ENCODE measurements at places on chromosomes 2 and 18. TPM values are rescaled to one million over a fixed set of nuclear protein-coding genes. Genes with fewer than 3 reads are reported as not detected.

Gene EVA1A
- 0.36 TPM for total RNA-seq

Gene UGT1A1
- not detected for total RNA-seq

Gene BBS5
- 17.1 TPM for total RNA-seq

Gene DHRS9
- total RNA-seq: 0.64 TPM

GRCh38 chr2:29047083-29047845 is 27.1 kb downstream of the PCARE start:
- DNase-seq: no peak

- DNase-seq: no peak
Measured at GRCh38 chr2:152200565-152201465, 25.3 kb upstream of the STAM2 start.

DNA sequence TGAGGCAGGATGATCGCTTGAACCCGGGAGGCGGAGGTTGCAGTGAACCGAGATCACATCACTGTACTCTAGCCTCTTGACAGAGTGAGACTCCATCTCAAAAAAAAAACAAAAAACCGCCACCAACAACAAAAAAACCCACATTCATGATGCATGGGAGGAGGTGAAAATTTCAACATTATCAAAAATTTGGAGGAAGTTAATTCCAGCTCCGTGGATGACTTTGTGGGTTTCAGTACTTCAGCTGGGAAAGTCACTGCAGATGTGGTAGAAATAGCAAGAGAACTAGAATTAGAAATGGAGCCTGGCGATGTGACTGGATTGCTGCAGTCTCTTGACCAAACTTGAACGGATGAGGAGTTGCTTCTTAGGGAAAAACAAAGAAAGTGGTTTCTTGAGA is 74.3 kb downstream of the PRKCE start:
- no peak for DNase-seq

GRCh38 chr2:183126635-183127034 is 2.4 kb downstream of the NUP35 start:
- DNase-seq: no peak

DNA sequence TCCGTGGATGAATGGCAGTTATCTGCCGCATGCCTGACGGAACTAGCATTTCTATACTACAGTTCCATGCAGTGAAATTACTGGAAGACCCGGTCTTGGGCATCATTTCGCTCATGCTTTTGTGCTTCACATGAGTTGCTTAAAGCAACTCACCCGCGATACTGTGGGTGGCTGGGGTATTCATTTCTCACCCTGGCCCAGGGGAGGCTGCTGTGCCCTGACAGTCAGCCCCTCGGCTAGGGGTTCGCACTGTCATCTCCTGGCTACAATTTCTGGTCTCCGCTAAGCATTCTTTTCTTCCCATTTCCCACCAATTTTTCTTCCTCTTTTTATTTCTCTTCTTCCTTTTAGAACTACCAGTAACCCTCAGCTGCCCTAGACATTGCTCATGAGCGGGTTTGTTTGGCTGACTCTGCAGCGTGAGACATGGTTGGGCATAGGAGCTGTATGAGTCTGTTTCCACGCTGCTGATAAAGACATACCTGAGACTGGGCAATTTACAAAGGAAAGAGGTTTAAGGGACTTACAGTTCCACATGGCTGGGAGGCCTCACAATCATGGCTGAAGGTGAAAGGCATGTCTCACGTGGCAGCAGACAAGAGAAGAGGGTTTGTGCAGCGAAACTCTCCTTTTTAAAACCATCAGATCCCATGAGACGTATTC is 16.5 kb upstream of the CNDP2 start:
- no peak for DNase-seq

DNA sequence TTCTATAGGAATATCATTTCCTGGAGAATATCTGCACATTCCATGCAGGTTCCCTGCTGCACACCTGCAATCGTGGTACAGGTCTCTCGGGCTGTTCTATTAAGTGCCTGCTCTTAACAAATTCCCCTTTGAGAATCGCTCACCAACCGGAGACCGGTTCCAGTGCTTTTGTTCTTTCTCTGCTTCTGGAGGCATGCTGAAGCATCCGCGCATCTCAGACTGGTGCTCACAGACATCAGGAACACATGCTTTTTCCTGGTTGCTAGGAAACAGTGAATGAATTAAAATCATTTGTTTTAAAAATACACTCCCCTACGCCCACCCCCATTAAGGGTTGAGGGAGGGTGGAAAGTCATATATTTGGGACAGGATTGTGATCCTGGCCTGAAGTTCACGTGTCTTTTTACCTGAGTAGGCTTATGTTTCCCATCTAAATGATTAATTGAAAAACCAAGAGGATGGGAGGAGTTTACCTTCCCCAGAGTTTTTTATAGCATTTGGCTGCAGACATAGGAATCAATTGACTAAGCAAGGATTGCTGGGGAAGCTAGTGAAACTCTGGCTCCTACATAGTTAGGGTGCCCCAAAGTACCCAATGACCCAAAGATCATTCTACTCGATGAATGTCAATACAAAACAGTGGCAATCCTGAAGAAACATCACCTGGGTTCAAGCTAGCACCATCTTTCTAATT is at the start of gene C2orf80:
C2orf80 (minus strand) TSS at position 221 of the 694 bp plus-strand sequence. CDS start 3,044 bp downstream, outside the sequence.
- no peak for DNase-seq

DNA sequence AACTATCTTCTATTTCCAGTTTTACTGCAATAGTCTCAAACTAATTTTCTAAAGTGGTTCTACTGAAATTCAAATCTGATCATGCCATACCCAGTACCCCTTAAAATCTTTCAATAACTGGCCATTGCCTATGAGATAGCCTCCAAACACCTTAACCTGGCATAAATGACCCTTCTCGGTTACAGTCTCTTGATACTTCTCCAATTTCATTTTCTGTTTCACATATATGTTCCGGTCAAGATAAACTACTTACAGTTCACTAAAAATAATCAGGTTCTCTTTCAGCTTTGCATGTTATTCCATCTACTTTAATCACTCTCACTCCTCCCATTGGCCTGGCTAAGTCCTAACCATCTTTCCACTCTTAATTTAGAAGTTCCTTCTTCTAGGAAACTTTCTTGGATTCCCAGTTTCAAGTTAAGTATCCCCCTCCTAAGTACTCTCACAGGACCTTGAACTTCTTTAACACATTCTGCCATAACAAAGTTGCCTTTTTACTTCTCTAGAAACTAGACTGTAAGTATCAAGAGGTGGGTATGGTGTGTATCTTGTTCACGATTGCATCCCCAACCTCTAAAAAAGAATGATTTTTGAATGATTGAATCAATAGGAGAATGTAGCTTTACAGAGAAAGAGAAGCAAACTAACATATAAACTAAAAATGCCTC is 110.2 kb upstream of the RBBP8 start:
- no peak for DNase-seq

GRCh38 chr2:159773886-159774285 is 24.1 kb downstream of the CD302 start:
- no peak for DNase-seq

DNA sequence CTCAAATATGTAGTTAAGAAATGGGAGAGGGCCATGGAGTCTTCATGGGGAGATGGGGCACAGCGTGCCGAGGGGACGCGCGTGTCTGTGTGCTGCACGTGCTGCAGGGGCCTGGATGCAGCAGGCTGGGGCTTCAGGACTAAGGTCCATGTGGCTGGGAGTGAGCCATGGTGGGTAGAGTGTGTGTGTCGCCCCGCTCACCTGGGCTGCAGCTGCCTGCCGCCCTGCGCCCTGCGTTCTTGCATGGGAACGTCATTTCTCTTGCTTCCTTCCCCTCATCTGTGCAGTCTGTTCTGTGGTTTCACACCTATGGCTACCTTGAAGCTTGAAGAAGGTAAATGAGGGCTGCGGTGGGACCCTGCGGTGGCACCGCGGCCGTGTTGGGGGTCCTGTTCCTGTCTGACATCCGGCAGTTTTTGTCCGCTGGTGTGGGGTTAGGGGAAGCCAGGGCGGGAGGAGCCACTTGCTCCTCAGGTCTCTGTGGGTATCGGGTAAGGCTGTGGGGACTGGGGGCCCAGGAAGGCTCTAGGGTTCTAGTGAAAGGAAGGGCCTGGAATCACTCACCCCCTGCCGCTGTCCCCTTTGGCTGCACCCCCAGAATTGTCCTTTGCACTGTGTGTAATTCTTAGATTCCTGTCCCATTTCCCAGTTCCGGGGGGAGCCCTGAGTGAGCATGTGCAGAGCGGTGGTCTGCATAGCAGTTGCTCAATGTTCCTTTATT is 54.1 kb upstream of the HS6ST1 start:
- DNase-seq: no peak

DNA sequence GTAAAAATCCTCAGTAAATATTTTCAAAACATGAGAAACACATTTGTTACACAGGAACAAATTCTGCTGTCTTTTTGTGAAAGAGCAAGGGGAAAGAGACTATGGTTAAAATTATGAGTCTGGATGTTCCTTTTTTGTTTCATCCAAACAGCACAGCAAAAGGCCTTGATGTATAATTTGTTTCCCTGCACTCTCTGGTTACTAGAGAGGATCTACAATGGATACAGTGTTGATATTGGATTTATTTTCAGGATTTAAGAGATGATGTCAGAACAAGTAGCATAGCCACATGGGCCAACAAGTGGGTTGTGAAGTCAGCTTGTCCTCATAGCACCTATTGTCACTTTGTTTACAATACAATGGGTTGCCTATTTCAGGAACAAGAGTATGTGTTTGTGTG is 11.3 kb upstream of the ERBB4 start:
- no peak for DNase-seq

Measured in cerebellum (tissue), 4 donors.